Pulmonary artery endothelial cell (primary cell): ENCODE measurements at places on chromosomes 13 and 19.

GRCh38 chr19:39413911-39414608 lies 1.6 kb downstream of the PLEKHG2 start:
- no peak for DNase-seq

DNA sequence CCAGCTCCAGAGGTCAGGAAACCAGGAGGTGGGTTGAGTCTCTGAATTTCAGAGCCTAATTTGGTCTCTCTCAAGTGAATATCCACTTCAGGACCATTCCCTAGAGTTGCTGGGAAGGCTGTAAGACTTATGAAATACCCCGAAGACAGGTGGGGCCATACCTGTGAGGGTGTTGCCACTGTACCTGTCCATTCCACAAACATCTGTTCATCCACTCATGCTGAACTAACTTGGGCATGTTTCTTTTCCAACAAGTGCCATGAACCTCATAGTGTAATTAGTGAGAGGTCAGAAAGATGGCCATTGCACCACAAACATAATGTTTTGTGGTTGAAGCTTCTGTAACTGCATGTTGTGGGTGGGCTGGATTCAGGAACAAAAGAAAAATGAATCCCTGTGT lies 7.8 kb downstream of the ILF3 start:
- no peak for DNase-seq

DNA sequence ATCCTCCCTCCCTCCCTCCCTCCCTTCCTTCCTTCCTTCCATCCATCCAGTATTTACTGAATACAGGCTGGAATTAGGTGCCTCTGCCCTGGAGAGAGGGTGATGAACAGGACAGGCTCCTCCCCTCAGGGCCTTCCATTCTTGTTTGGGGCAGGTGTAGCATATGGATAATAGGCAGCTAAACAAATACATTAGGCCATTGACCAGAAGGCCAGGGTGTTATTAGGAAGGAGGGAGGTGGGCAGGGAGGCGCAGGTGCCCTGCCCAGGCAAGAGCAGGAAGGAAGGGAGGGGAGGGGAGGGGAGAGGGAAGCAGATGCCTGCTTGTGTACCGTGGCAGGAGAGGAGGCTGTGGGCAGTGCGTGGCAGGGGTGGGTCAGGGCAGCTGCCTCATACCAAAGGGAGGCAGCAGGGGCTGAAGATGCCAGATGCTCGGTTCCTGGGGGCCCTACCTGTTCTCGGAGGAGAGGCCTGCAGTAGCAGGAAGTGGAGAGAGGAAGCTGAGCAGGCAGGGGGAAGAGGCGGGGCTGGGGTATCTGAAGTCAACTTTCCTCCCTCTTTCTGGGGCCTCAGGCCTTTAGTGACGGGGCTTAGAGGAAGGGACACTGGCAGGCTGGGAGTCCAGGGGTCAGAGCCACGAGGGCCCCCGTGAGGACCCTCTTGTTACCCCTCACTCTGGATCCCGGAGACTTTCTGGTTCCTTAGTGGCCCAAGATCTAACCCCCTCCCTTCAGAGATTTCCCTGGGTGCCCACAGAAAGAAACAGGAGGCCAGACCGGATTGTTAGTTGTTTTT lies at the start of gene RINL:
Gene RINL (minus strand): TSS at position 495 of the 794 bp plus-strand sequence. CDS start 1,533 bp downstream, outside the sequence.
- DNase-seq: no peak

GRCh38 chr13:79740991-79741390 lies 260.0 kb downstream of the NDFIP2 start:
- no peak for DNase-seq

GRCh38 chr13:26468265-26468801 lies 89.2 kb upstream of the WASF3 start:
- DNase-seq: no peak

DNA sequence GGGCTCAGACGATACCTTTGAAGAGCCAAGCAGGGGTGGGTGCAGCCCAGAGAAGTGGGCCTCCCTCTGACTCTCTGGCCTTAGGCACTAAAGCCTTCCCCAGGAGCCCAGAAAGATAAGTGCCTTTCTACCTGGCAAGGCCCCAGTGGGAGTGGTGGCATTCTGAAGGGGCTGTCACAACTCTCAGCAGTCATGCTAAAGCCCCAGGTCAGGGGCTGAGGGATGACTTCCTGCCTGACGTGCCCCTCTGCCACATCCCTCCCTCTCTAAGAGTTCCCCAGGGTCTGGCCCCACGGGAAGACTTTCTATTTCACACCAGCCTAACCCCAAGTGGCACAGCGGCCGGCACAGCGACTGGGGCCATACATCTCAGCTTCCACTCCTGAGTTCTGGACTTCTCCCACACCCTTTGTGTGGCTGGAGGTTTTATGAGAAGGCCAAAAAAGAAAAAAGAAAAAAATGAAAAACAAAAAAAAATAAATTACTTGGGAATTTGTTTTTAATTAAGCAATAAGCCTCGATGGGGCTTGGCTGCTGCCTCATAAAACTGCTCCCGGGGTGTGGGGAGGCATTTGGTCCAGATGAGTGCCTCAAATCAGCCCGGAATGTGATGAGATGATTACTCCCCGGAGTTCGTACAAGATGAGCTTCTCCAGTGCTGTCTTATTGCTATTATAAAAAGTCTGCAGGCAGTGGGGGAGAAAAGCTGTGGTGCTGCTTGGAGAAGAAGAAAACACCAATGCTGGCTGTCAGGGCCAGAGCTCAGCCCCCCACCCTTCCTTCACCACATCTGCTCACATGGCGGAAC lies 28.5 kb upstream of the PLEKHF1 start:
- no peak for DNase-seq

- DNase-seq: no peak
These were observed 334.2 kb downstream of the KLF12 start for GRCh38 chr13:73800011-73800410.

- DNase-seq: no peak
These were observed 8.8 kb downstream of the ERCC5 start for GRCh38 chr13:102854675-102855074.

DNA sequence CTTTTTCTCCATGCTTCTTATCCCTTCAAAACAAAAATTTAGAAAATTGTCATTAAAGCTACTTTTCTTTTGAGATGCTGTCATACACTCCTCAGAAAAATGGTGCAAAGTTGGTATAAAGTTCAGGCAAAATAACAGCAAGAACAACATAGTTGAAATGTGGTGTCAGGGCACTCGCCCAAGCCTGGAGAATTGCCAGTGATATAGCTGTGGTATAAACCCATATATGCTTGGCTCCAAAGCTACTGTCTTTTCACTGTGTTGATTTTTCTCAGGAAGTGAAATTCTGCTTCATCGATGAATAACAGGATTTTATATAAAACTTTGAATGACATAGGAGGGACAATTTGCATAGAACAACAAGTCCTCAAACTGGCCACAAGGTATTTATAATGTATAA lies 2532.9 kb downstream of the PCDH9 start:
- no peak for DNase-seq
